Posterior vena cava (tissue), 2 donors: ENCODE measurements at places on chromosomes 5 and 9. TPM values are rescaled to one million over a fixed set of nuclear protein-coding genes. Genes with fewer than 3 reads are reported as not detected.

Gene NR2F1-AS1
- total RNA-seq = 25.6 TPM

Gene C1QTNF3
- total RNA-seq = 31.3 TPM

Gene SCAI
- 6.1 TPM for total RNA-seq

Gene OR1Q1
- not detected for total RNA-seq

Gene SLC34A1
- not detected for total RNA-seq

Gene IL13
- total RNA-seq = 0.29 TPM

Gene DNAH5
- 0.57 TPM for total RNA-seq

Gene FGFR4
- total RNA-seq = 1.0 TPM

Gene IPPK
- 6.6 TPM for total RNA-seq

Gene ANKRD34B
- total RNA-seq = not detected

Gene NLN
- 20.4 TPM for total RNA-seq

Gene AP3S1
- 91.0 TPM for total RNA-seq

Gene THBS4
- 58.2 TPM for total RNA-seq
